ENCODE measurements at places on chromosomes 4 and X. TPM values are rescaled to one million over a fixed set of nuclear protein-coding genes. Genes with fewer than 3 reads are reported as not detected.

Gene OPN1MW2
- total RNA-seq = not detected

Gene GCNA
- total RNA-seq = 1.1 TPM

Gene ODAM
- not detected for total RNA-seq

Gene ZNF718
- 2.4 TPM for total RNA-seq

Gene STARD8
- 2.1 TPM for total RNA-seq

Gene PRDM8
- total RNA-seq = 23.1 TPM

Gene HSFX1
- total RNA-seq = 0.54 TPM

GRCh38 chr4:176333076-176333475 lies 13.3 kb downstream of the SPCS3 start:
- DNase-seq = no peak

- peak; percentile 54 for DNase-seq
Measured at GRCh38 chr4:107258359-107258758, 222.2 kb upstream of the DKK2 start.

DNA sequence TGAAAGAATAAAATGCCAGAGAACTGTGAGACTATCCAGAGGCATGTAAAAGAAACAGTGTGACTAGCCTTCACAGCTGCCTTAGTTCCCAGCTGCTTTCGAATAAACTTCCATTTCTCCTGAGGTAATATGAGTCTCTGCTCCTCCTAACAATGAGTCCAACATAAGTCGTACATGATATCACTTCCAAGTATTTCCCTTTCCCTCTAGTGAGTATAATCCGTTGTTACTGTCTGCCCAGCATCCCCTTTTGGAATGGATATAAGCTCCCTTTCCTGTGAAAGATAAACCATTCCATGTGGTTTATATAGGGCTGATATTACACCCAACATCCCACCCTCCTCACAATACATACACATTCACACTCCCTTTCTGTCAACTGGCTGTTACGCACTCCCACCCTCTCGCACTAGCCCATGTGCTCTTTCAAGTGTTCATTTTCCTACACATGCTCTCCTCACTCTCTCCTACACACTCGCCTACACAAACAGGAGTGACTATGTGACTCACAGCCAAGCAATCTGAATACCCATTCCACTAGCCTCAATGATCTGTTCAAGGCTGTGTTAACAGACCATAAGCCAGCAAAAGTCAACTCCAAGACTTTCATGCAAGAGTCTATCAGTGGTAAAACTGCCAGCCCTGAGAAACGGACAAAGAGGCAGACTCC lies 5.0 kb downstream of the NAF1 start:
- DNase-seq = peak; percentile 75

- DNase-seq = no peak
Measured at GRCh38 chrX:67648361-67648760, 104.5 kb downstream of the AR start.

- no peak for DNase-seq
Measured at GRCh38 chrX:47815901-47816845, 20.5 kb upstream of the ZNF81 start.

- no peak for DNase-seq
Measured at GRCh38 chr4:48133669-48134068, 381 bp downstream of the TXK start.

GRCh38 chr4:85050736-85051135 lies 84.2 kb upstream of the WDFY3 start:
- DNase-seq = no peak

DNA sequence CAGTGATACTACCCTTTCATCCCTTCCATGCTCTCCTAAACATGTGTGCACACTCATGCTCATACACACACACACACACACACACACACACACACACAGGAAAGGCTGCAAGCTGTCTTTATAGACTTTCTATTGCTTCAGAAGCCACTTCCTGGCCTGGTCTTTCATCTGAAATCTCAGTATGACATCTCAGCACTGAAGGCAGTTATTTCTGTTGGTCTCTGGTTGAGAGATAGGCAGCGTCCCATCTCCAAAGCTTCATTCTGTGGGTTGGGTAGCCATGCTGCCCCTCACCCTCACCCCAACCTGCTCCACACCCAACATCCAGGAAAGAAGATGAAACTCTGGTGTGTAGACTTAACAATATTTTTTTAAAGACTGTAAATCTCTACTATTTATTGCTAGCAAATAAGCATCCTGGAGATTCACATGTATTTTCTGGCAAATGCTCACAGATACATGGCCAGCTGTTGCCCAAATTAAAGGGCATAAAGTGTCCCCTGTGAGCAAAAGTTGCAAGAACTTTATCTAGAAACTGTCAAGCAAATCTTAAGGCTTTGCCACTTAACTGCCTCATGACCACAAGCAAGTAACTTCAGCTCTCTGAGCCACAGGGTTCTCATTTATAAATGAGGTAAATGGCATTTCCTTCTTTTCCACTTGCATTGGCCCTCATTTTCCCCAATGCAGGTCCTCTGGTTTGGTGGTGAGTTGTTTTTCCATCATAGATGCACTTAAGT lies 189.8 kb upstream of the AFF2 start:
- no peak for DNase-seq

GRCh38 chrX:3143043-3143799 lies 102.0 kb downstream of the ARSF start:
- no peak for DNase-seq

DNA sequence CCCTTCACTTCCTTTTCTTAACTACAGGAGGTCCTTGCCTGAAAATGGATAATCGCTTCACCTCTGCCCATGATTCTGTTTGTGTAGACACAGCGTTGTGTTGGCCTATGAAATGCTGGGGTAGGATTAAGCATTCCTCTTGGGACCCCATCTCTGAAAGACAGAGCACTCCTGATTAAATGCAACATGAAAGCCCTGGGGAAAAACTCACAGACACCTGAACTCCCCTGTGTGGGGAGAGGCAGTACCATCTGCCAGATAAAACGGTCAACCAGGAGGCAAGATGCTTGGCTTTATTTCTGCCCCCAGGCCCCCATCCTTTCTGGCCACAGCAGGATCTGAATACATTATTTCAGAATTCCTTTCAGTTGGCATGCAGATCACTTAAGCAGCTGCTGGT lies 1.9 kb downstream of the LGI2 start:
- no peak for DNase-seq

- no peak for DNase-seq
Measured at GRCh38 chr4:173524218-173525117, 5.6 kb downstream of the HAND2 start.

DNA sequence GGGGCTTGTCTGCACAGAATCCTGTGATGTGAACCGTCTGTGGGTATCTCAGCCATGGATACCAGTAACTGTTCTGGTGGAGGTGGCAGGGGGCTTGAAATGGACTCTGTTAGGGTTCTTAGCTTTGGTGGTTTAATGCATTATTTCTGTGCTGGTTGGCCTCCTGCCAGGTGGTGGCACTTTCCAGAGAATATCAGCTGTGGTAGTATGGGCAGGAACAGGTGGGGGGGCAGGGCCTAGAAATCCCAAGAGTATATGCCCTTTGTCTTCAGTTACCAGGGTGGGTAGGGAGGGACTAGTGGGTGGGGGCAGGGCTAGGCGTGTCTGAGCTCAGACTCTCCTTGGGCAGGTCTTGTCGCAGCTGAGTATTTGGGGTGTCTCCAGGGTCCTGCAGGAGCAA lies 106.7 kb downstream of the KIT start:
- DNase-seq = no peak

- DNase-seq = peak; percentile 3
Measured at GRCh38 chr4:94127707-94128328, 79.8 kb upstream of the SMARCAD1 start.

Data from HFFc6 (cell line).